ENCODE measurements at places on chromosomes 7 and 10.

- peak; percentile 24 for DNase-seq
Observed at GRCh38 chr10:12077580-12078180, 8.9 kb downstream of the DHTKD1 start.

GRCh38 chr7:122674502-122674901 lies 24.4 kb downstream of the RNF133 start:
- DNase-seq: no peak

GRCh38 chr10:42933448-42934340 lies 143.2 kb upstream of the RET start:
- no peak for DNase-seq

DNA sequence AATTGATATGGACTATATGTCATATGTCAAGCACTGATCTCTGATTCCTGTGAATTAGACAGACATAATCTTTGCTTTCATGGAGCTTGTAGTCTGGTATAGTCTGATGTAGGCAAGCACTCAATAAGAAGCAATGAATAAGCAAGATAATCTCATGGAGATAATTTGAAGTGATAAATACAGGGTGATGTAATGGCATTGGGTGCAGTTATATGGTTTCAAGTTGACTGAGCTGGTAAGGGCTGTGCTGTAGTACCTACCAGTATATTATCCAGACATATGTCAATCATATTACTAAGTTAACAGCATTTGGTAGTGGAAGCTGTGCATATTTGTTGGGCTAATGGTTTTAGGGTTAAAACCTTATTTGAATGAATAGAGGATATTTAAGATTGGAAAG lies 117.5 kb upstream of the PRPS1L1 start:
- DNase-seq: no peak

Measured in GM20000 (cell line).